ENCODE measurements at places on chromosomes 2 and 18.

- DNase-seq, result no peak
These were observed 191.0 kb downstream of the HNMT start for GRCh38 chr2:138155304-138155703.

DNA sequence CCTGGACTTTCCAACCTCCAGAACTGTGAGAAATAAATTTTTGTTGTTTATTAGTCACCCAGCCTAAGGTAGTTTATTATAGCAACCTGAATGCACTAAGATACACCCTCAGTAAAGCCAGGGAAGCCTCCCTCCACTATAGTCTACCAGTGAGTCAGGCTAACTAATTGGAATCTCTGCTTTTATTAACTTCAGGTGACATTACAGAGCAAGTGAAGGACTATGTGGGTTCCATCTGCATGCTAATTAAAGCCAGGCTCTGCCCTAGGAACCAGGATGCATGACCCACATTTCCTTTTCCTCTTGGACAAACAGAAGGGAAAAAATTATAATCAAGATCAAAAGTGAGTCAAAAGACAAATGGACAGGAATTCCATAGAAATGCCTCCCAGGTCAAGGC lies 56.1 kb downstream of the ZC3H8 start:
- DNase-seq, result no peak

DNA sequence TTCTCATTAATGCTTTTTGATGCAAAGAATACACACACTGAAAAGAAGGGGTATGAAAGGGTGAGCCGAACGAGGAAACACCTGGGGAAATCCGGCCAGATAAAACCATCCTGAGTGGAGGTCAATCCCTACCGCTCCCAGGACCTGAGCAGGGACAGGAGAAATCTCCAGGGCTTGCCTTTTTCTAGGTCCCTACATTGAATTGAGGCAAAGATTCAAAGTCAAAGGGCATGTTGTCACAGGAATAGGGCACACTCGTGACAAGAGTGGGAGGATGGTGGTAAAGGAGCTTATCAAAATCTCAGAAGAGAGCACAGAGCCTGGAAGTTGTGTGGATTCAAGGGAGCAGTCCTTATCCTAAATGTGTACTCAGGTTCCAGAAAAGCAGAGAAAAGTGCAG lies 61.2 kb upstream of the ACKR3 start:
- DNase-seq, result no peak

GRCh38 chr2:138395565-138396306 lies 105.8 kb upstream of the SPOPL start:
- DNase-seq, result no peak

DNA sequence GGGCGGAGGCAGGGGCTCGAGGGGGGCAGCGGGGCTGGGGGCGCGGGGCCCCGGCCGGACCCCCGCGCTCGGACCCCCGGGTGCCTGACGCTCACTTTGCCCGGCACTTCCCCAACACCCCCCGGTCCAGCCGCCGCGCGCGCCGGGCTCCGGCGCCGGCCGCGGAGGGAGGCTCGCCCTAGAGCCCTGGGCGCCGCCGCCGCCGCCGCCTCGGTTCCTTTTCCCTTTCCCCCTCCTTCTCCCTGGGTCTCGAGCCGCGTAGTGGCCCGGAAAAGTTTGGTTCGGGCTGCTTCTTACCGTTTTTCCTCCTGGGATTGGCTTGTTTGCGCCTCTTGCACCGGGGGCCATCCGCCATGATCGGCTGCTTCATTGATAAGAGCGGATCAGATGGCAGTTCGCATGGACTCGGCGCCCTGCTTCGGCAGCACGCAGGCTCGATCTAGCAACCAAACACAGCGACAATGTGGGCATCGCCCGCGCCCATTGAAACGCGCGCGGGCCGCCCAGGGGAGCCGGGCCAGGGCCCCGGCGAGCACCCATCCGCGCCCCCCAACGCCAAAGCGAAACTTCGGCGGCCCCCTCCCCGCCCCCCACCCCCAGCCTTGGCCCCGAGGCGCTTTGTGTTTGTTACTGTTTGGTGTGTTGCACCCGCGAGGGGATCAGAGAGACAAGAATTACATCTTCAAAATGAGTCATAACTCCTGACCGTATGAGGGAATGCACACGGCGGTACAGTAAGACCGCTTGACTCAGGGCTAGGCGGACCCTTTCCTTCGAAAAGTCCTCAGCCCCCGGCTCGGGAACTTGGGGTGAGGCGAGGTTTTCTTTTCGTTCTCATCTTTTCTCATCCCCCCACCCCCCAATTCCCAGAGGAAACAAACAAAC lies 2.7 kb downstream of the ZEB2 start:
- no peak for DNase-seq

GRCh38 chr2:216216951-216217903 lies 108.1 kb downstream of the XRCC5 start:
- DNase-seq, result no peak

All from activated CD4-positive, alpha-beta T cell treated with anti-CD3 and anti-CD28 coated beads for 24 hours (primary cell).